ENCODE measurements at places on chromosomes 1 and 21.

- no peak for DNase-seq
Observed at GRCh38 chr1:26827663-26828062, 1.2 kb downstream of the ZDHHC18 start.

- peak; percentile 92 for DNase-seq
Observed at GRCh38 chr1:84851839-84852238, 41.2 kb downstream of the LPAR3 start.

- DNase-seq, result peak; percentile 45
Observed at GRCh38 chr21:15809818-15810217, 80.0 kb downstream of the USP25 start.

- DNase-seq, result no peak
Observed at GRCh38 chr1:179818260-179818659, 59.3 kb downstream of the TOR1AIP2 start.

- no peak for DNase-seq
Observed at GRCh38 chr1:180358649-180359048, 128.6 kb downstream of the LHX4 start.

GRCh38 chr1:27105018-27105417 lies 49.9 kb downstream of the SLC9A1 start:
- no peak for DNase-seq

GRCh38 chr1:198276241-198276640 lies 119.4 kb downstream of the NEK7 start:
- DNase-seq, result no peak

DNA sequence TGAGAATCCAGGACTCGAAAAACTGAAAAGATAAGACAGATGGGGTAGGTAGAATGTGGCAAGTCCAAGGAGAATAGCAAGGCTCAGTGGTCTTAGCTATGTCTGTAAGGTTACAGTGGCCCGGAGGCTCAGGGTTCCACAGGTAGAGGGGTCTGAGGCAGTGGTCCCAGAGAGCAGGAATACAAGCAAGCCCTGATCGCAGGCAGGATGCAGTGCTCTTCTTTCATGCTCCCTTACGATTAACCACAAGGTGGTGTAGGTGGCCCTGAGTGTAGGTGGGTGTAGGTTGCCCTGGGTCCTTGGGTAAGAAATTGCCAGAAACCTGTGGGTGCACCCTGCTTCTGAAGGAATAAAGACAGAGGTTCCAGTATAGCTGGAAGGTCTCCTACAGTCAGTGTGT lies 99.1 kb upstream of the RAB3GAP2 start:
- DNase-seq, result no peak

DNA sequence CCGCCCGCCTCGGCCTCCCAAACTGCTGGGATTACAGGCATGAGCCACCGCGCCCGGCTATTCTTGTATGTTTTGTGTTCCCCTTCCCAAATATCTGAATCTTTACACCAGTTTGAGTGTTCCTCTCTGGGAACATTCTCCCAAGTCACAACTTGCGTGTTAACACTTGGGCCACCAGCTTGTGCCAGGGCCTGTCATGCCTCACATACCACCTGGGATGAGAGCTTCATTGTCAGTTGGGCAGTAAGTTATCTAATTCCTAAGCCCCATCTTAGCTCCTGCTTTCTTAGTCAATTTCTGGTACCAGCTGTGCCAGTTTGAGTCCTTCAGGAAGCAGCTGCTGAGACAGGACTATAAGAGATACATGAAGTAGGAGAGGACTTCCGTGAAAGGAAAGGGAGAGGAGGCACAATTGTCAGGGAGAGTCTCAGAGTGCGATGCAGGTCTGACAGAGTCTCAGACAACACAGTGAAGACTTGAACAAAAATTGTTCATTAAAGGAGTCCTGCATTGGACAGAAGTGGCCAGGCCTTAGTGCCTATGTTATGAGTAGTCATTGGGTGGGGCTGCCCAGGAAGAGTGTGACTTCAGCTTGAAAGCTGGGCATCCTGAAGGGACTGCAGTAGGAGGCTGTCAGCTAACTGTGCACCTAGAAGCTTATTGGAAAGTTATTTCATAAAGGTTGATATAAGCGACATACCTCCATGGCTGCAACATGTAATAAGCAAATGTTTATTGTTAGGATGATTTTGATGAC lies 17.3 kb downstream of the ZFYVE9 start:
- DNase-seq, result peak; percentile 74

- no peak for DNase-seq
Observed at GRCh38 chr21:37183749-37184148, 83.4 kb downstream of the VPS26C start.

DNA sequence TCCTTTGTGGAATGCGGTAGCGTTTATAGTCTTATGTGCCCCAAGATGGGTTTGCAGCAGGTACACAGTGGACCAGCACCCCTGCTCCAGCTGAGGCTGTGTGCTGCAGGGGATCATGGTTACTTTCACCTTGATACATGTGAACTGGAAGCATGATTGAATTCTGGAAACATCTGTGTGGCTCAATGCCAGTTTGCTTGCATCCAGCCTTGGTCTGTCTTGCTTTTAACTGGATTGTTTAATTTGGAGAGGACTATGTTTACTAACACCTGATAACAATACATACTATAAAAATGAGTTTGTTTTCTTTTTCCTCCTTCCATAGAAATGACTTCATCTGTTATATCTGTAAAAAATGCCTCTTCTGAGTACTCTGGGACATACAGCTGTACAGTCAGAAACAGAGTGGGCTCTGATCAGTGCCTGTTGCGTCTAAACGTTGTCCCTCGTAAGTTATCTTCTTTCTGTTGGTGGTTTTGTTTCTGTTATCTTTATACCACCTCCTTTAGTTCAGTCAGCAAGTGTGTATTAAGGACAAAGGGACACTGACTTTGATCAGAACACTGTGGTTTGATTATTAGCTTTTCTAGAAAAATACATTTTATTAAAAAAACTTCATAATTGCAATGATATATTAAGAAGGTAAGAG lies 47.7 kb downstream of the CXADR start:
- DNase-seq, result no peak

- no peak for DNase-seq
Observed at GRCh38 chr1:21366288-21366687, 73.6 kb upstream of the NBPF3 start.

DNA sequence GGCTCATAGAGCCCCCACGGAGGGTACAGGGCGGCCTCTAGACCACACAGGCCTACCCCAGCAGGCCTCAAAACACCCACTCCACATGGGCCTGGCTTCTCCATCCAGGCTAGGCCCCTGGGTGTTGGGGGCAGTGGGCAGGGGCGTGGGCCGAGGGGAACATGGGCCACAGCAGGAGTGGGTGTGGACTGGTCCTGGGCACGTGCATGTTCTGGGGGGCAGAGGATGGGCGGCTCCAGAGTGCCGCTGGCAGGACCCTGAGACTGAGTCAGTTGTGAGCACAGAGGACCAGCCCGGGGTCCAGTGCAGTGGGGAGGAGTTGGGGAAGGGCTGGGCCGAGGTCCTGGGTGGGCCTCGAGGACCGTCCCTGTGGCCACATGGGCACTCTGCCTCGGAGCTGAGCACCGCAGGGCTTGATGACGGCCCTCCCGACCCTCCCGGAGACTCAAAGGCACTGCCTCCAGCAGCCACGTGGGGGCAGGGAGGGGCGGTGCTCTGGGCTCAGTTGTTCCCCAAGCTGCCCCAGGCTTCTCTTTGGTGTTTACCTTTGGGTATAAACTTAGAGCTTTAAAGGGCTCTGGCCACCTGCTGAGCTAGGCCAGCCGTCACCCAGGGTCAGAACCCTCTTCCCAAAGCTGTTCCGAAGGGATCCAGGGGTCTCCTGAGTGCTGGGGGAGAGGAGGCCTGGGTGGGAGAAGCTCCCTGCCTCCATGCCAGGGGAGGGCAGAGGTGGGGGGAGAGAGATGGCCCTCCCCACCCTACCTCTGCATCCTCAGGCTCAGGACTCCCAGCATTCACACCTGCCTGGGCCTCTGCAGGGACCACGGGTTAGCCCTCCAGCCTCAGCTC lies 79.9 kb downstream of the MORN1 start:
- DNase-seq, result peak; percentile 70

DNA sequence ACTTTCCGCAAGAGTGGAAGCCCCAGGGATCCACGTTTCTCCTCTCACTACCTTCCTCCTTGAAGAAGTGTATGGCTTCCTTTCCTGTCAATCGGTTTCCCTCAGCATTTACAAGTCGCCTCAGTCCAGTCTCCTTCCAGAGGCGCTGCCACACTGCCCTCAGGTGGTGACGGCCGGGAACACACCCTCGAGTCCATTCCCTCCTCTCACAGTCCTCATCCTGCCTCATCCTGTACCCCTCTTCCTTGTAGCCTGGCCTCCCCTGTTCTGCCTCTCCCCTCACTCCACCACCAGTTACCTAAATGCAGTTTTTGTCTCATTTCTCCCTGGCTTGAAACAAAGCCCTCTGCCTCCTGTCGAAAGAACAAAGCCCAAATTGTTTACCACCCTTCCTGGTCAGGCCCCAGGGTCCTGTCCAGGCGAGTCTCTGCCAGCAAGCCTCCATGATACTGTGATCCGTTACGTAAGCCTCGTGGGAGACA lies 23.2 kb upstream of the LSM10 start:
- peak; percentile 79 for DNase-seq

- DNase-seq, result no peak
Observed at GRCh38 chr1:182351790-182352364, 39.7 kb downstream of the GLUL start.

GRCh38 chr1:243230914-243231313 lies 24.2 kb downstream of the CEP170 start:
- peak; percentile 40 for DNase-seq

GRCh38 chr1:232880354-232880753 lies 70.1 kb upstream of the NTPCR start:
- DNase-seq, result peak; percentile 31

DNA sequence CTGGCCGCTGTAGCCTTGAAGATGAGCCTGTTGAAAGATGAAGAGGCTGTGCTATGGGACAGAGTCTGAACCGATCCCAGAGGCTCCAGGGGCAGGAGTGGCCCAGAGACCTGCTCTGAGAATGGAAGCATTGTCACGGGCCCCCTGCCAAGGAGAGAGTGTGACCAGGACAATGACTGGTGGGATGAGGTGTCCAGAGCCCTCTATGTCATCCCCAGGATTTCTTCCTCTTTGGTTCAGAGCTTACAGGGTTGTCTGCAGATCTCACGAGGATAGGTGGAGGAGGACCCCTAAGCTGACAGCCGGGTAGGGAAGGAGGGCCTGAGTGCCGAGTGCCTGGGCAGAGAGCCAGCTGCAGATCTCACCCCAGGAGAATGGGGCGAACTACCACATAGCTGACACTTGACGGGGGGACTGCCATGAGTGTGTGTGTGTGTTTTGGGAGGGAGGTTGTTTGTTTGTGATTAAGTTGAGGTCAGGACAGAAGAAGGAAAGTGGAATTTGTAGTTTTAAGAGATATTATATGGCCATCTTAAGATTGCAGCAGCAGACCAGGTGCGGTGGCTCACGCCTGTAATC lies 25.4 kb downstream of the PIK3CD start:
- no peak for DNase-seq

DNA sequence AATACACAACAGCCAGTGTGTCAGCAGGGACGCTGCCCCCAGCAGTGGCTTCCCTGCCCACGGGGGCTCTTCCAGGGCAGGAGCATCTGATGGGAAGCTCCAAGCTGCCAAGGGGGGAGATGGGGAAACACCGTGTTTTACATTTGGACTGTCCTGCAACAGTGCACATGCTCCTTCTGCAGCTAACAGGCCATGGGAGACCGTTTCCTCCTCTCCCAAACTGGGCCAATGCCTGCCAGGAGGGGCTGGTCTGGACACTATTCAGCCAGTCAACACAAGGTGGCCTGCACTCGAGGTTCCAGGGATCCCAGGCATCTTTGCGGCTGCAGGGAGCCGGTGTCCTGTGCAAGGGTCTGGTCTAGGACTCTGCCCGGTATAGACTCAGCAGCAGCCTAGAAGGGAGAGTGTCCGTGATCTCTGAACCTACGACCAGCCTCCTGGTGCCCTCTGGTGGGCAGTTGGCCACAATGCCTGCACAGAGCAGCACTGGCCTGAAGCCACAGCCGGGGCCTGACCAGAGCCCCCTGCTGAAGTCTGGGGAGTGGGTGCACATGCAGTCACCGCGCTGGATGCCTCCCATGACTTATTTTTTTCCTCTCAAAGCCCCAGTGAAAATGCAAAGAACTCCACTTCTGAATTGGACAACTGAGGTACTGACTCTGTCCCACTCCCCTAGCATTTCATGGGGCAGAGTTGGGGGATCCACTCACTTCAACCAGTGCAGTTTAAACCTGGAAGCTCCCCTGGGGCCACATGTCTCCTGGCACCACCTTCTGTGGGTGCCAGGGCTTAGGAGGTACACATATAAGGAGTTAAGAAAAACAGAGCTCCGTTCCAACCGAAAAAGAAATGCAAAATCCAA lies 33.3 kb downstream of the RCC2 start:
- peak; percentile 55 for DNase-seq

DNA sequence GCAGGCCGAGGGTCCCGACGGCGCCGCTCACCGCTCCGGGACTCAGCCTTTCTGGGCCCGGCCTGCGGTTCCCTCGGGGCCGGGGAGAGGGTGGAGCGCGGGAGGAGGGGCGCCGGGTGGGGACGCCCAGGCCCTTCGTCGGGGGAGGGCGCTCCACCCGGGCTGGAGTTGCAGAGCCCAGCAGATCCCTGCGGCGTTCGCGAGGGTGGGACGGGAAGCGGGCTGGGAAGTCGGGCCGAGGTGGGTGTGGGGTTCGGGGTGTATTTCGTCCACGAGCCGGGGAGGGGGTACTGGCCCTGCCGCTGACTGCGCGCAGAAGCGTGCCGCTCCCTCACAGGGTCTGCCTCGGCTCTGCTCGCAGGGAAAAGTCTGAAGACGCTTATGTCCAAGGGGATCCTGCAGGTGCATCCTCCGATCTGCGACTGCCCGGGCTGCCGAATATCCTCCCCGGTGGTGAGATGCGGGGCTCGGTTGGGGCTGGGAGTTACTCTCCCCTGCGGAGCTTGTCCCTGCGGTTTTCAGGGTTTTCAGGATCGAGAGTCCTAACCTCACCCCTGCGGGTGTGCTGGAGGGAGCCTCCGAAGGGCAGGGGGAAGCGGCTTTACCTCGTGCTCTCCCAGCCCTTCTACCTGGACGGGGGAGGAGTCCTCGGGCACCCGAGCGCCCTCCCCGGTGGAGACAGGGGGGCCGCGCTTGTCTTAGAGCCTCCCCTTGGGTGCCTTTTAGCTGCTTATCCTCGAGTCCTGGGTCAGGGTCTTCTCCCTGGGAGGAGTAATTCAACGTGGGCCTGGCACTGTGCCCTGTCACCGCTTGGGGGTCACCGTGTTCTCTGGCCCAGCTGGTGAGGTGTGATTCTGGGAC lies 2.1 kb downstream of the SAMD11 start:
- DNase-seq, result peak; percentile 32

- no peak for DNase-seq
Observed at GRCh38 chr1:34415140-34415539, 238.4 kb downstream of the C1orf94 start.

Measured in fibroblast of skin of back (primary cell).